GM03348 (cell line): ENCODE measurements at places on chromosomes 3 and 15.

- DNase-seq: peak; percentile 34
These were observed 48.0 kb upstream of the APEH start for GRCh38 chr3:49626101-49626581.

- no peak for DNase-seq
These were observed 955.6 kb downstream of the ROBO1 start for GRCh38 chr3:78812166-78812565.

DNA sequence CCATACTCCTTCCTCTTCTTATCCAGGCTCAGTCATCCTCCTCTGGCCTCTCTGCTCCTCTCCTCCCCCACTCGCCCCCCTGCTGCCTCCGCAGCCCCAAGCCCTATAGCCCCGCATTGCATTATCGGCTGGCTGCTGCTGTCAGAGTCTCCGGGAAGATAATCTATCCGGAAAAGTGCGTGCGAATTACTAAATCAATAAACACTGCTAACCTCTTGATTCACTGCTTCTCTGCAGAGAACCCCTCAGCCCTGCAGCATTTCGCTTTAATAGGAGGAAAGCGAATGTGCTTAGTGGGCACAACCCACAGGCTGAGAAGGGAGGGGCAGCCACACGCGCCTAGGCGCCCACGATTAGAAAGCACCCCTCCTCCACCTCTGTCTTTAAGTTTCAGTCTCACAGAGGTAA is 167.6 kb downstream of the ABHD5 start:
- DNase-seq: no peak

DNA sequence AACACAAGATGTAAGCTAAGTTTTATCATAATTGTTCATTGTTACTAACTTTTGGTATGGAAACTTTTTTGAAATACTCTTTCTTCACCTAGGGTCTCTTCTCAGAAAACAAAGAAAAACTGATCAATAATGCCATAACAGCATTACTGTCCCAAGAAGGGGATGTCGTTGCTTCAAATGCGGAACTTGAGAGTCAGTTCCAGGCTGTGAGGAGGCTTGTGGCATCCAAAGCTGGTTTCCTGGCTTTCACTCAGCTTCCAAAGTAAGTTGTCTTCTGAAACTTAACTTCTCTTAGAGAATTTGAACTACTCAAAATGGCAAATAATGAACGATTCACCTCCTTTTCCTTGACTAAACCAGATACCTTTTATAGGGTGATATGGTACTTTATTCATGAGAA is 39.3 kb downstream of the DNAJC13 start:
- no peak for DNase-seq

- no peak for DNase-seq
These were observed 153.5 kb downstream of the FNDC3B start for GRCh38 chr3:172192830-172193415.

GRCh38 chr3:55658690-55659562 is 171.8 kb upstream of the WNT5A start:
- no peak for DNase-seq

GRCh38 chr3:94869059-94869547 is 806.2 kb downstream of the NSUN3 start:
- no peak for DNase-seq

DNA sequence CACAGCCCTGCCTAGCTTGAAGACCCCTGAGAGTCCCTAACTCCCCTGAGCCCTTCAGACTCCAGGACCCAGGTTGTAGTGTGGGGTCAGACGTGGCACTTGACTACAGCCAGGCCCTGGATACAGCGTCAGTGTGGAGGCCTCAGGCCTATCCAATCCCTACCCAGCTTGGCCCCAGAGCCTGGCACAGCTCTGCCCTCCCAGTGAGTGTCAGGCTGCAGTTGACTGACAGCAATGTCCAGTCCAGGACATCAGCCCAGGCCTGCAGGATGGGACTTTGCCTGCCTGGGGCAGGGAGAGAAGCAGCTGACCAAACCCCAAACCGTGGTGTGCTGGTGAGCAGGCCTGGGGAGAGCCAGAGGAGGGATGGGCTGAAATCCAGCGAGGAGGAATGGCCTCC is 27.3 kb downstream of the KLF13 start:
- peak; percentile 61 for DNase-seq

DNA sequence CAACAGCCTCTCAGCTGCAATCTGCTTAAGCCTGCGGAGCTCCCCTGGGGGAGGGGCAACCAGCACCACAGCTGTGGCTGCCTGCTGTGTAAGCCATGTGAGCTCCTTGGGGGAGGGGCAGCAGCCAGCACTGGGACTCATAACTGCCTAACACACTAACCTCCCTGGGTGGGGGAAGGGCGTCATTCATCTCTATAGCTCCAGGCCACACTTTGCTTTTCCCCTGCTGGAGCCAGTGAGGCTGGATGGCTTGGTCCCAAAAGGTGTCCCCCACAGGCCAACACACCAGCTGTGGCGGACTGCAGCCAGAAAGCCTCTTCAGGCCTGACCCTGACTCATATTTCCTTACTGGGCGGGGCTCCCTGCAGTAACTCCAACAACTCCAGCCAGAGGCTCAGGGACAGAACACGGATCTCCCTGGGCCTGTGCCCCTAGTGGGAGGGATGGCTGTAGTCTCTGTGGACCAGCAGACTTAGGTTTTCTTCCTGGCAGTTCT is 129.8 kb downstream of the PPM1L start:
- DNase-seq: no peak

DNA sequence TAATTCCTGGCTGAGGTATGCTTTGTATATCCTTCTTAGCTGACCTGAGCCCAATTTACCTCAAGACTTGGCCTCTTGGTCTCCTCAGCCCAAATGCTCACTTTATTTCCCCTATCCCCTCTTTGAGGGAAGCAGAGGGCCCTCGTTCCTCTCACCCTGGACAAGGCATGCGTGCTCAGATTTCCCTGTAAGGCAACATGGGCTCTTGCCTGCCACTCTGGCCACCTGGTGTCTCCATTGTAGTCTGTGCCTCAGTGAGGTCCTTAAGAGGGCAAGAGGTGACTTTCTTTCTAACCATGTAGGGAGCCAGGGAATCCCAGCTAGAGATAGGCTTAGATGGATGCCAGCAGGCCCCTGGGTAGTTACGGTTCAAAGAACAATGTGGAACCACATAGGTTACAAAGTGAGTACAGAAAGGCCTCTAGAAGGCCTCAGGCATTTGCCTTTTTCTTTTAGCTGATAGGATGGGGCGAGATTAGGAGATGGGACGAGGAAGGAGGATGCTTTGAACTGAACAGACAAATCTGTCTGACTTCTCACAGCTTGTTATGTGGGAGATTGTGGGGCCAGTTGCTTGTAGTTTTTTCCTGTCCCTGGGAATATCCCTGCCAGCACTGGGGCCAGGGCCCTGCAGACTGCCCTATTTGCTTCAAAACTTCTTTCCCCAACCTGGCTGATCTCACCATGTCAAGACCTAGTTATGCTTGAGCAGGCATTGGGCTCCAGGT is 1.1 kb upstream of the INTS14 start:
- no peak for DNase-seq

DNA sequence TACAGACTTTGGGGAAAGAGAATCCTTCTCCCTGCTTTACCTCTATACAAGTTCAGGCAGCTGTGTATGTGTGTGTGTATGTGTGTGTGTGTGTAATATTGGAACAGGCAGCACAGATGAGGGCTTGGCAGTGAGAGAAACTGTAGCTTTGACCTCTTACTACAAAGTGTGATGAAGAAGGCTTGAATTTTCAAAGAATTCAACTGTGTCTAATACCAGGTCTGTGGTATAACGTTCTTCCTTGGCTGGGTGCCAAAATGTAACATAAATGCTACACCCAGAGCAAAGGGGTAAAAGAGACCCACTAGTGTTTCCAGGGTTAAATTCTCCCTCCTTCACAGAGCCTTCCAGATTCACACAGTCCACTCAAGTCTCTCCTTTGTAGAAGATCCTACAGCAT is 51.1 kb downstream of the CHST2 start:
- DNase-seq: no peak

GRCh38 chr15:55907797-55908196 is 85.6 kb downstream of the NEDD4 start:
- peak; percentile 83 for DNase-seq

- no peak for DNase-seq
These were observed 55.1 kb upstream of the PIK3CB start for GRCh38 chr3:138889792-138890191.

- DNase-seq: no peak
These were observed 35.0 kb upstream of the VGLL3 start for GRCh38 chr3:87025661-87026645.

- no peak for DNase-seq
These were observed 393.3 kb downstream of the FEZF2 start for GRCh38 chr3:61980041-61980440.

GRCh38 chr15:41689834-41690233 is 29.6 kb downstream of the MGA start:
- no peak for DNase-seq

DNA sequence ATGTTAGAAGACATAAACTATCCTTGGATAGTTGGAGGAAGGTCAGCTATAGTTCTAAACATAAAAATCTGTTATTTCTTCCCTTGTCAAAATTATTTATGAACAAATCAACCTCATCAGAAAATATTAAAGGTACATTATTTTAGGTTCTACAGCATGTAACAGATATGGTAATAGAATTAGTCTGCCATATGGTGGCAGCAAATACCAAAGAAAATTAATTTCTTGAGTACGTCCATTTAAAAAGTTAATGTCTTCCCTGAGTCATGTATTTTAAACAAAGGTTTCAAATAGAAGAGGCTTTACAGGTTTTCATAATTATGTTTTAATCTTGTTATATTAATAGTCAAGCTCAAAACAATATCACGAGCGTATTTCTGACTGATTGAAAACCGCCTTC is 17.9 kb upstream of the ANKRD28 start:
- DNase-seq: peak; percentile 45

DNA sequence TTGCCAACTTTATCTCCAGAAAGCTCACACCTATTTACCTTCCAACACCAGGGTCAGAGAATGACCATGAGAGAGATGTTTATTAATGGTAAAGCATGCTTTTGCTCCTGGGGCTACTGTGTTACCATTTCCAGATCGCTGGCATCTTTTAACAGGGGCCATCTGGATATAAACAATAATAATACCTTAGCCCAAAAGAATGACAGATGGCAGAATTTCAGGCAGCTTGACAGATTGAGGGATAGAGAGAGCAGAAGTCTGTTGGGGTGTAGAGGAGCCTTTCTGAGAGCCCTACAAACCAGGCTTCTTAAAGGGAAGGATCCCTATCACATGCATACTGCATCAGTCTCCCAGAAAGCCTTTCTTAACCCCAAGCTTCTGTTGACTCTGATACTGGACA is 17.7 kb downstream of the RBP1 start:
- DNase-seq: no peak

DNA sequence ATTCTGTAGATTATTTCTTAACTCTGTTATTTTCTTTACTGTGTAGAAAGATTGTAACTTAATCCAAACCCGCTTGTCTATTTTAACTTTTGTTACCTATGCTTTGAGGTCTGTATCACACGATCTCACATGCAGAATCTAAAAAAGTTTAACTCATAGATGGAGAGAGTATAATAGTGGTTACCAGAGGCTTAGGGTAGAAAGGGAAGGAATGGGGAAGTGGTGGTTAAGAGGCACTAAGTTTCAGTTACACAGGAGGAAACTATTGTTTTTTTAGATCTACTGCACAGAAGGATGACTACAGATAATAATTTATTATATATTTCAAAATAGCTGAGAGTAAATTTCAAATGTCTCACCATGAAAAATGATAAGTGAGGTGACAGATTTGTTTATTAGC is 515.2 kb downstream of the RSL24D1 start:
- DNase-seq: no peak

DNA sequence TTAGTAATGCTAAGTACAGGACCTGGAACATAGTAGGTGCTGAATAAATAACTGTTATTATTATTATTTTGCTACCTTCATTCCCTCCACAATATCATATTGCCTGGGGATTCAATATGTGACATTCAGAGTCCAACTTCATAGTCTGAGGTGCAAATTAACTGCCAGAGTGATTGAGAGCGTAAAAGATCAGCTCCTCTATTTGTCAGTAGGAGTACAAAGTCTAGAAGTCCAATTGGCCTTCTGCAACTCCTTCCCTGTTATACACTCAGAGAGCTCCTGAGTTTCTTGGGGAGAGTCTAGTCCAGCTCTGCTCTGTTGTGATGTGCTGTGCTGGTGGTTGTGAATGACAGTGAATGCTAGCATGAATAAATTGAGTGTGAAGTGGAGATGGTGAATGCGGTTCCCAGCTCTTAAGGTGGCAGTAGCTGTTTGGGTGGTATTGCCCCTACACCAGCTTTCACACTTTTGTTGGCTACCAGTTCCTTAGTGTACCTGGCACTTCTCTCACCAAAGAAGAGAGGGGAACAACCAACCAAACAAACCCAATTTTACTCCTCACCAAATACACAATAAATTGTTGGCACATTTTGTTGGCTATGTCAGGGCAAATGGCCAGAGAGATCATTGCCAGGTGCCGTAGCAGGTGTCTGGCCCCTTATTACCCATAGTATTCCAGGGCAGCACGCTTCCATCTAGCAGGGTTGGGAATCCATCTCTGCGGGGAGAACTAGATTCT is 270.1 kb upstream of the TBL1XR1 start:
- no peak for DNase-seq

- peak; percentile 65 for DNase-seq
These were observed 18.4 kb downstream of the CCK start for GRCh38 chr3:42247576-42248027.

- DNase-seq: no peak
These were observed 14.1 kb upstream of the MYH15 start for GRCh38 chr3:108524537-108524936.

DNA sequence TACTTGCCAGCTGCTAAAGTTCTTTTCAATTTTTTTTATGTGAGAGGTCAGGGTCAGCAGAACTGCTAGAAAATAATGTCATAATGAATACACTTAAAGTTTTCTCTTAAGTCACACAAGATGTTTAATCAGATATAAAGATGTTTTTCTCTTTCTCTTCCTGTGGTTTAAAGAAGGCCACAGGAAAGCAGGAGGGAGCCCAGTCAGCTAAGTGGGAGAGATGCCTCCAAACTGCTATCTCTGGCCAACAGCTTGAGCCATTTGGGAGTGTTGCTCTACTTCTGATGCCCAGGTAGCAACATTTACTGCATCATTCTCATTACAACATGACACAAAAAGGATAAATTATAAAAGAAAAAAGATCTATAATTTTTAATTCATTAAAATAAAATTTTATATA is 45.7 kb upstream of the NLGN1 start:
- no peak for DNase-seq

GRCh38 chr15:68333775-68334470 is 56.4 kb downstream of the FEM1B start:
- peak; percentile 48 for DNase-seq

DNA sequence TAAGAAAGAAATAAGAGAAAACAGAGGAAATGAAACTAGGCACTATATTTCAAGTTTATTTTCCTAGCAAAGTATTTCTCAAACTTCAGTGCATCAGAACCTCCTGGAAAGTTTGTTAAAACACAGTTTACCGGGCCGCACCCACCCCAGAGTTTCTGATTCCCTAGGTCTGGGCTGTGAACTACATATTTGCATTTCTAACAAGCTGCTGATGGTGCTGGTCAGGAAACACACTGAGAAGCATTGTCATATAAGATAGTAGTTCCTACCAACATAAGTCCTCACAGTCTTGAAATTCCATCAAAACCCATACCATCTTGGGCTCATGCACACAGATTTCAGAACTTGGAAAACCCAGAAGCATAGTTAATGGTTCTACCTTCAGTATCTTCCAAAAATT is 8.3 kb downstream of the SLC9A9 start:
- no peak for DNase-seq

- DNase-seq: no peak
These were observed 33.7 kb downstream of the ST6GAL1 start for GRCh38 chr3:186964071-186964470.
